Thoracic aorta (tissue), 2 donors: ENCODE measurements at places on chromosomes 16 and 17.

DNA sequence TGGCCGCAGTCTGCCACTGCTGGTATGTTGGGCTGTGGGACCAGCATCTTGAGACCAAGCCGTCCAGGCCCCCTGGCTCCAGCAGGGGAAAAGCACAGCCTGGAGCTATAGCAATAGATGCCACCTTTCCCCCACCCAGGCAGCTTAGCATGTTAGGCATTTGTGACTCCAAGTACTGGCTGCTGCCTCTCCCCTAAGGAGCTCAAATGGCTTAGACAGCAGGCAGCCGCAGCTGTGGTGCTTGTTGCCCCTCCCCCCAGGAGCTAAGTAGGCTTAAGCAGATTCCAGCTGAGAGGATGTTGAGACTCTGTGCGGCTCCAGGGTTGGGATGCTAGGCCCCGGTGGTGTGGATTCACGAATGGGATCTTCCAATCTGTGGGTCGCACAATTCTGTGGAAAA, 88.8 kb upstream of the ANKFN1 start:
- H3K27me3 ChIP-seq, result no peaks in the 10 kb centered on the region
- no peak overlapping the region for H3K4me3 ChIP-seq
- DNase-seq, result no peak
- H3K4me1 ChIP-seq, result no peaks in the 10 kb centered on the region

- no peak overlapping the region for H3K27ac ChIP-seq
- H3K4me3 ChIP-seq, result no peak overlapping the region
- peaks cover 3% of the 10 kb centered on the region for H3K36me3 ChIP-seq
- H3K4me1 ChIP-seq, result no peaks in the 10 kb centered on the region
- H3K27me3 ChIP-seq, result no peaks in the 10 kb centered on the region
Observed at GRCh38 chr16:3698941-3699340, 18.4 kb downstream of the TRAP1 start.

- H3K4me3 ChIP-seq, result no peak overlapping the region
- no peaks in the 10 kb centered on the region for H3K27me3 ChIP-seq
- H3K4me1 ChIP-seq, result peaks cover 62% of the 10 kb centered on the region
- no peak for DNase-seq
- no peak overlapping the region for H3K27ac ChIP-seq
Observed at GRCh38 chr16:48560692-48561091, 49.3 kb downstream of the N4BP1 start.

DNA sequence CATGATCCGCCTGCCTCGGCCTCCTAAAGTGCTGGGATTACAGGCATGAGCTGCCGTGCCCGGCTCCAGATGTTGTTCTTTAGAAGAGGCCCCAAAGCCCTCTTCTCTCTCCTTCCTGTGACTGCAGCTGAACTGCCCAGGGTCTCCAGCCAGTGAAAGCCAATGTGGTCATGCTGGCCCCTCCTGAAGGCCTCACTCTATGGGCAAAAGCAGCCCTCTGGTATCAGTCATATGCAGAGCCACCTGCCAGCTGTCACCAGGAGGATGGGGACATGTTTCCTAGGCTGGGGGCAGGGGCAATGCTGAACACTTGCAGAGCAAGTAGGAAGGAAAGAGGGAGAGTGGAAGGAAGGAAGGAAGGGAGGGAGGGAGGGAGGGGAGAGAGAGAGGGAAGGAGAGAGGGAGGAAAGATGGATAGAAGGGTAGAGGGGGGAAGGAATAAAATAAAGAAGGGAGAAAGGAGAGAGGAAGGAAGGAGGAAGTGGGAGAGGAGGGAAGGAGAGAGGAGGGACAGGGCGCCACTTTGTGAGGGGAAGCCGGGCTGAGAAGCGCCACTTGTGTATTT, 36.0 kb downstream of the SOCS3 start:
- peak overlapping the region; percentile 67 for H3K27ac ChIP-seq
- peak overlapping the region; percentile 52 for H3K4me3 ChIP-seq
- H3K4me1 ChIP-seq, result peaks cover 15% of the 10 kb centered on the region
- H3K36me3 ChIP-seq, result no peaks in the 10 kb centered on the region

- H3K4me1 ChIP-seq, result peaks cover 37% of the 10 kb centered on the region
- H3K36me3 ChIP-seq, result no peaks in the 10 kb centered on the region
- no peak for DNase-seq
- peak overlapping the region; percentile 16 for H3K4me3 ChIP-seq
- H3K27me3 ChIP-seq, result no peaks in the 10 kb centered on the region
- H3K27ac ChIP-seq, result peak overlapping the region; percentile 100
Observed at GRCh38 chr16:20911361-20911760, 10.8 kb downstream of the LYRM1 start.

GRCh38 chr16:85416228-85417109, 196.7 kb upstream of the GSE1 start:
- H3K27me3 ChIP-seq, result no peaks in the 10 kb centered on the region
- DNase-seq, result no peak
- H3K4me1 ChIP-seq, result peaks cover 8% of the 10 kb centered on the region
- H3K4me3 ChIP-seq, result no peak overlapping the region
- H3K36me3 ChIP-seq, result no peaks in the 10 kb centered on the region

- no peaks in the 10 kb centered on the region for H3K27me3 ChIP-seq
- no peaks in the 10 kb centered on the region for H3K4me1 ChIP-seq
- no peak overlapping the region for H3K27ac ChIP-seq
- H3K4me3 ChIP-seq, result no peak overlapping the region
- no peaks in the 10 kb centered on the region for H3K36me3 ChIP-seq
Observed at GRCh38 chr16:86479419-86479818, 30.9 kb upstream of the FOXF1 start.

GRCh38 chr16:30843501-30843900, 50.4 kb downstream of the BCL7C start:
- H3K27ac ChIP-seq, result no peak overlapping the region
- no peak for DNase-seq
- no peaks in the 10 kb centered on the region for H3K36me3 ChIP-seq
- no peak overlapping the region for H3K4me3 ChIP-seq
- H3K27me3 ChIP-seq, result no peaks in the 10 kb centered on the region

DNA sequence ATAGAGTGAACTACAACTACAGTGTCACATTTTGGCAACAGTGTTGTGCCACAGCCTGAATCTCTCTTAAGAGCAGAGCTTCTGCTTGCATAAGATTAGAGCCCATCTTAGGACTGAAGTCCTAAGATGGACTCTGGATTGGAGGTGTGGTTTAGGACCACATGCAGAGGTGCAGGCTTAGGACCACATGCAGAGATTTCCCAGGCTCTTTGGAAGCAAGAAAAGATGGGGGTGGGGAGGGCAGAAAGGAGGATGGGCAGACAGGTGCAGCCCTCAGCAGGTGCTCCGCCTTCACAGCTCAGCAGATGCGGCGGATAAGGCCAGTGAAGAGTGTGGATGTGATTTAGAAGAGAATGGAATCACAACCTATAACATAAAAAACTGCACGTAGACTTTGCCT, 128.7 kb downstream of the TANGO6 start:
- no peak overlapping the region for H3K27ac ChIP-seq
- no peaks in the 10 kb centered on the region for H3K4me1 ChIP-seq
- H3K36me3 ChIP-seq, result peaks cover 13% of the 10 kb centered on the region
- no peaks in the 10 kb centered on the region for H3K27me3 ChIP-seq
- H3K4me3 ChIP-seq, result no peak overlapping the region

- H3K27ac ChIP-seq, result no peak overlapping the region
- H3K4me1 ChIP-seq, result no peaks in the 10 kb centered on the region
- H3K4me3 ChIP-seq, result no peak overlapping the region
- DNase-seq, result no peak
Observed at GRCh38 chr17:66673668-66674276, 161.1 kb upstream of the CACNG5 start.

DNA sequence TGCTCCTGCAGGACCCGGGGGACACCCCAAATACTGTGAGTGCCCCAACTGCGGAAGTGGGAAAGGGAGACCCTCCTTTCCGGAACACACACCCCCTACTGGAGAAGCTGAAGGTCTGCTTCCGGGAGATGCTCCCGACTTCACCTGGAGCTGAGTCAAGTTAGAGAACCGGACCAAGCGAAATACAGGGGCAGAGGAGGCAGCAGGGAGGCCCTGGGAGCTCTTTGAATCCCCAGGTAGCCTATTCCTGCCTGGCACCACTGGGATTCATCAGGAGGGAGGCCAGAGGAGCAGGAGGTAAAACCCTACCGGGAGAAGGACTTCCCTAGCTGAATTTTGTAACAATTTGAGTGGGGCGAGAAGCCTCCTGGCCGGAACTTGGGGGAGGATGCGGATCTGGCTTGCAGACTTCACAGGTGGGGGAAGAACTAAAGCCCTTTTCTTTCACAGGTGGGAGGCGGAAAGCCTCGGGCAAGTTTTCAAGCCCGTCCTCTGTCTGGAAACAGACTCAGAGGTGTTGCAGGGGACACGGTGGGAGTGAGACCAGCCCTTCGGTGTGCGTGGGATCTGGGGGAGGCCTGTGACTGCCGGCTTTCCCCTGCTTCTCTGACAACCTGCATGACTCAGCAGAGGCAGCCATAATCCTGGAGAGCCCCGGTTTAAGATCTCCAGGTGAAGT, 22.4 kb upstream of the TEKT1 start:
- no peaks in the 10 kb centered on the region for H3K36me3 ChIP-seq
- H3K27ac ChIP-seq, result no peak overlapping the region
- no peak for DNase-seq
- H3K27me3 ChIP-seq, result no peaks in the 10 kb centered on the region
- H3K4me3 ChIP-seq, result no peak overlapping the region
- no peaks in the 10 kb centered on the region for H3K4me1 ChIP-seq

DNA sequence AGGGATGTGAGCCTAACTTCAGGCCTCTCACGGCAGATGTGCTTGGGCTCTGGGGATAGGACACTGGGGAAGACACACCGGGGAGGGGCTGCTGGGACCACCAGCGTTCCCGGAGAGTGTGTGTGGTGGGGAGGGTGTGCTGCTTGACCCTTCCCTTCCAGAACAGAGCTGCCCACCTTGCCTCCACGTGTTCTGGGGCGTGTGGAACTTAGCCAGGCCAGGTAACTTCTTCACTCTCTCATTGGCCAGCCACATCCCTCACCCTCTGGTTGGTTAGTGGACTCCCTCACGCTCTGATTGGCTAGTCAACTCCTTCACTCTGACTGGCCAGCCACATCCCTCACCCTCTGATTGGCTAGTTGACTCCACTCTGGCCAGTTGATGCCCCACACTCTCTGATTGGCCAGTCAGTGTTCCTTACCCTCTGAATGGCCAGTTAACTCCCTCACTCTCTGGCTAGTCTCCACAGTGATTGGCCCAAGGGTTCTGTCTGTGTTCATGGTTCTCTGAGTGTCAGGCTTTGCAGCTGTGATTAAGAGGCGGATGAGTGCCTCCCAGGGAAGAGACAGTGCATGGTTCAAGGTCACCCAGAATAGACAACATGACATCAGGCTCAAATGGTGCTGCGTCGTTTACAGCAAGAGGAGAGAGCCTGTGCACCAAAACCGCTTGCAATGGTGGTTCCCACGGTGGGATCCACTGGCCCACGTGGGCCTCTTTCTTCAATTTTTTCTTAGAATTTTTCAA, 10.0 kb downstream of the TMEM235 start:
- H3K27me3 ChIP-seq, result no peaks in the 10 kb centered on the region
- no peak overlapping the region for H3K27ac ChIP-seq
- no peak for DNase-seq
- H3K4me1 ChIP-seq, result no peaks in the 10 kb centered on the region

GRCh38 chr16:69239851-69240250, 52.9 kb downstream of the SNTB2 start:
- no peak overlapping the region for H3K4me3 ChIP-seq
- DNase-seq, result no peak
- H3K27me3 ChIP-seq, result no peaks in the 10 kb centered on the region
- peaks cover 13% of the 10 kb centered on the region for H3K4me1 ChIP-seq
- no peaks in the 10 kb centered on the region for H3K36me3 ChIP-seq
- no peak overlapping the region for H3K27ac ChIP-seq

DNA sequence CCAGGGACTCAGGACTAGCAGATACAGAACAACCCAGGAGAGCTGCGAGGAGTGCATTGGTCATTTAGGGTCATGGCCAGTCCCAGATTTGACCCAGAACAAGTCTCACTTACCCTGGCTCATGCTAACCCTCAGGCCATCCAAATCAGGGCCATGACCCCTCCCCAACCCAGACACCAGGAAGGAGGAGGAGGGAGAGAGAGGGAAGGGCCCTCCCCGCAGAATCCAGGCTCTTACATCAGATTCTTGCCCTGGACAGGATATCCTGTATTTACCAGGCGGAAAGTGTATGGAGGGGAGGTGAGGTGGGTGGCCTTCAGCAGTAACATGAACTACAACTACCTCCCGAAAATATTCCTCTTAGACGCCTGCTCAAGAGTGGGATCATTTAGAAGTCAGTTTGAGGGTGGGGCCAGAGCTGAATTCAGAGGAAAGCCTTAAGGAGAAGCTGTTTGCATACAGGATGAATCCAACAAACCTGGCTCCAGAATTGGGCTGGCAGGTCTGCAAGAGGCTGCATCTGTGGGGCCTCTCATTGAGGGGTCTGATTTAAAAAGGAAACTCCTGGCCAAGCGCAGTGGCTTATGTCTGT, 2.1 kb downstream of the VAT1 start:
- H3K4me3 ChIP-seq, result peak overlapping the region; percentile 100
- peaks cover 7% of the 10 kb centered on the region for H3K36me3 ChIP-seq
- peaks cover 23% of the 10 kb centered on the region for H3K4me1 ChIP-seq
- no peaks in the 10 kb centered on the region for H3K27me3 ChIP-seq

GRCh38 chr16:82699711-82700495, 73.1 kb downstream of the CDH13 start:
- no peak for DNase-seq
- H3K4me1 ChIP-seq, result peaks cover 28% of the 10 kb centered on the region
- H3K36me3 ChIP-seq, result no peaks in the 10 kb centered on the region
- peak overlapping the region; percentile 85 for H3K27ac ChIP-seq

DNA sequence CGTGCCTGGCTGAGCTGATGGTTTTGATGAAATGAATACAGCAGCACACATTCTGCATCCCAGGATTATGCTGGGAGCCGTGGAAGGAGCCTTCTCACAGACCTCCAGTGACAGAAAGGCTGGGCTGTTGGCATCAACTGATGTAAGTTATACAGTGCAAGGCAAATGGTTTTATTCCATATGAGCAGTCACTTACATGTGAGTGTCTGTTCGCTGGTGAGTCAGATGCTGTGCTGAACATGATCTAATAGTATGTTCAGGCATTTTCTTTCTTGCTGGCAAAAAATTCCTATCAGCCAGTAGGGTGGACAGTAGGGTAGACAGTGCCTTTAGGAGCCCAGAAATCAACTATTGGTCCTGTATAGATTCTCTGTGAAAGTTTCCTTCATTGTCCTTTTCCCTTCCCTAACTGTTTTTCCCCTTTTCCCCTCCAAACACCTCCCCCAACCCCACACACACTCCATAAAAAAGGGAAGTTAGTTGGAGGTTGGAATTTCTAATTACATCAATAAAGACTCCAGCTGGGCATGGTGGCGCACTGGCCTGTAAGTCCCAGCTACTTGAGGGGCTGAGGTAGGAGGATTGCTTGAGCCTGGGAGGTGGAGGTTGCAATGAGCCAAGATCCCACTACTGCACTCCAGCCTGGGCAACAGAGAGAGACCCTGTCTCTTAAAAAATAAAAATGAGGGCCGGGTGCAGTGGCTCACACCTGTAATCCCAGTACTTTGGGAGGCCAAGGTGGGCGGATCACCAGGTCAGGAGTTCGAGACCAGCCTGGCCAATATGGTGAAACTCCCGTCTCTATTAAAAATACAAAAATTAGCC, 36.2 kb downstream of the LDHD start:
- no peak overlapping the region for H3K27ac ChIP-seq
- peaks cover 9% of the 10 kb centered on the region for H3K4me1 ChIP-seq
- no peaks in the 10 kb centered on the region for H3K36me3 ChIP-seq
- DNase-seq, result no peak
- no peaks in the 10 kb centered on the region for H3K27me3 ChIP-seq
- no peak overlapping the region for H3K4me3 ChIP-seq

GRCh38 chr17:41972571-41973407, 6.2 kb downstream of the CNP start:
- H3K4me1 ChIP-seq, result peaks cover 37% of the 10 kb centered on the region
- H3K27ac ChIP-seq, result no peak overlapping the region
- DNase-seq, result no peak
- no peaks in the 10 kb centered on the region for H3K27me3 ChIP-seq
- H3K4me3 ChIP-seq, result no peak overlapping the region

GRCh38 chr16:49022351-49022963, 259.2 kb downstream of the CBLN1 start:
- H3K4me3 ChIP-seq, result no peak overlapping the region
- H3K36me3 ChIP-seq, result no peaks in the 10 kb centered on the region
- no peak overlapping the region for H3K27ac ChIP-seq
- H3K27me3 ChIP-seq, result no peaks in the 10 kb centered on the region
